ENCODE measurements at places on chromosomes 1 and 21.

GRCh38 chr1:28045777-28046176 lies 42.6 kb downstream of the EYA3 start:
- DNase-seq = no peak

GRCh38 chr1:223478606-223479005 lies 85.4 kb downstream of the CCDC185 start:
- no peak for DNase-seq

GRCh38 chr1:64046891-64047290 lies 156.5 kb upstream of the UBE2U start:
- no peak for DNase-seq

DNA sequence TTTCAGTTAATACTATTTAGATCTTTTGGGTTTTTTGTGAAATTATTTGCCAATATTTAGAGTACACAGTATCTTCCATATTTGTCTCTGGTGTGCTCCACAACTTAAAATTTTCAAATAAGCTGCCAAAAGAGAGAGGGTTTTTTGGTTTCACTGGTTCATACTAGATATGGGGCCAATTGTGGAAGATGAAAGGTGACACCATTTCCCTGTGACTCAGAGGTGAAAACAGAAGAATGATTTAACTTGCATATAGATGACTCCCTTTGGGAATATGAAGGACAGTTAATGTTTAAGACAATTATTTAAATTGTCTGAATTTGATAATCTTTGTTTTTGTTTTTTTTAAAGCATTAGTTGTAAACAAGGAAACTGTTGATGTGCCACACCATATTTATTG lies 37.5 kb downstream of the IVNS1ABP start:
- no peak for DNase-seq

DNA sequence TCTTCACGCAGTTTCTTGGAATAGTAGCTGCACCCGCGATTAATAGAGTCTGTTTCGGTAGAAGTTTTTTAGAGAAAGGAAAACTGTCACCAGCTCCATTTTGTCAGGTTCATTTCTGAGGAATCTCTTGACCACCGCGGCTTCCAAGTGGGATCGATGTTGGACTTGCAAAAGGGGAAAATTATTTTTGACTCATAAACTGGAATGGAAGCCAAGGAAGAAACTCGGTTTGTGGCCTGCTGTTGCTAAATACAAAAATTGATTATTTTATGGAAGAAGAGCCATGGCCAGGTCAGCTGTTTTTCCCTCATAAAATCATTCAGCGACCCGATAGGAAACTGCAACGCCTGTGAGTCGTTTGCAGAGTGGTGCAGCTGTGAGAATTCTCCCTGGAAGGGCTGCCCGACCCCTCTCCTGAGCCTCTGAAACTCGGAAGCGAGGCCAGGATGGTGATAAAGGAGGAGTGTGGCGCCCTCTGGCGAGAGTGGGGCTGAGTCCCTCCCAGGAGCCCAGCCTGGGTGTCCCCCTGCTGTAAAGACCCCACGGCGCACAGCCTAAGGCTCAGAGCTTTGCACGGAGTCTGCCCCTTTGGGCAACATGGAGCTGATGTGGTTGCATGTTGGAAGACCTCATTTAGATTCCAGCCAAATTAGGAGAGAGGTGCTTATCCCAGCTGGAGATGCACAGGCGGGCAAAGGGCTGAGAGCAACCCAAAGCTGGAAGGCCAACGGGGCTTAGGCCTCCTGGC lies 83.6 kb upstream of the SLC25A33 start:
- peak; percentile 65 for DNase-seq

DNA sequence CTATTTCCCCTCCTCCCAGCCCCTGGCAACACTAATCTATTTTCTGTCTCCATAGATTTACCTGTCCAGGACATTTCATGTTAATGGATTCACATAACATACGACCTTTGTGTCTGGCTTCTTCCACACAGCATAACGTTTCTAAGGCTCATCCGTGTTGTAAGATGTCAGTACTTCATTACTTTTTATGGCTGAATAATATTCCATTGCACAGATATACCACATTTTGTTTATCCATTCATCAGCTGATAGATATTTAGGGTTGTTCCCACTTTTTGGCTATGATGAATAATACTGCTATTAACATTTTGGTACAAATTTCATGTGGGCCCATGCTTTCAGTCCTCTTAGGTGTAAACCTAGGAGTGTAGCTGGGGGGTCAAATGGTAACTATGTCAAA lies 38.2 kb downstream of the GLIS1 start:
- no peak for DNase-seq

- DNase-seq = no peak
These were observed 15.7 kb downstream of the ATPAF1 start for GRCh38 chr1:46652321-46653100.

- DNase-seq = no peak
These were observed 21.5 kb downstream of the BCL9 start for GRCh38 chr1:147562819-147563218.

DNA sequence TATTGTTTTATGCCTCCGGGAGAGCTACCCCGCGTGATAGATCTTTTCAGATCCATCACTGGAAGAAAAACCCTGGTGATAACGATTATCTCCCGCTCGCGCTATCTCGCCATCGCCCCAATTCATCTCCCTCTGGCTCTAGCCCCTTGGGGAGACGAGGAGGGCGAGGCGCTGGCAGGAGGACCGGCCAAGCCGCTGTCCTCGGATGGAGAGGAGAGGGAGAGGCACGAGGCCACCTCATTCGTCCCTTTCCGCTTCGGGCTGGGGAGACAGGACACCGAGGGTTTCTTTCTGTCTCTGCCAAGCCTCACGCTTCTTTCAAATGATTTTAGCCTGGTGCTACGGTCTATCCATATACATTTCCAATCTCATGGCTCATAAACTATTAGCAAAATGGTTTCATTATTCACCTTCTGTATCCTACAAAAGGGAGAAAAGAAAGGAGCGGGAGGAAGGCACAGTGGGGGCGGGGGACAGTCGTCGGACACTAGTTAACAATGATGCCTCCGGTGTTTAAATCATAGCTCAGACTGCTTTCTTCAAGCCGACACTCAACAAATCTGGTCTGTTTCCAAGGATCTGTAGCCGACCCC lies 415.0 kb upstream of the ESRRG start:
- DNase-seq = no peak

GRCh38 chr1:29388884-29389283 lies 152.6 kb downstream of the PTPRU start:
- DNase-seq = no peak

- DNase-seq = no peak
These were observed 87.1 kb downstream of the GPR88 start for GRCh38 chr1:100624886-100625610.

DNA sequence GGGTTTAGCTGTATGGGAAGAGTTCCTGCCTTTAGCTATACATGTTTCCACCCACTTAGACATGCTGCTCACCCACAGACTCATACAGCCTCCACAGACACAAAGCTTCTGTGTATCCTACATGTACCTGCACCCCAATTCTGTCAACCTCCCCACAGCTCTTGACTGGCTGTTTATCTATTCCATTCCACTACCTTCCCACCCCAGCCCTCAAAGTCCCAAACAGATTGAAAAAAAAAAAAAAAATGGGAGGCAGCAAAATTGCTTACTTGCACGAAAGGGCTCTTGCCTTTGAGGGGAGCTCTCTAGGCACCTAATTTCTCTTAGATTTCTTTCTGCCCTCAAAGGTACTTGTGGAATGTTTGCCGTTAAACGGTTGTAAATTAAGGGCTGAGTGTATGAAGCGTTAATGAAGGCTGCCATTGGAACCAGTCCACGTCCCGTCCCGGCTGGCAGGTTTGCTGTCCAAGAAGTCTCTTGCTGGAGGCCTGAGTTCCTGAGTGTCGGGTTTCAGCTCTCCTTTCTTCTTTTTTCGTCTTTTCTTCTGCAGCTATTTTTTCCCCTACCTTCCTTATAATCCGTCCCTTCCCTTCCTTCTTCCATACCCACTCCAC lies 43.6 kb downstream of the PBX1 start:
- no peak for DNase-seq

GRCh38 chr21:25054689-25055088 lies 552.6 kb downstream of the MRPL39 start:
- DNase-seq = no peak

GRCh38 chr1:246750752-246751151 lies 26.5 kb downstream of the SCCPDH start:
- DNase-seq = no peak

- no peak for DNase-seq
These were observed 41.9 kb downstream of the CHML start for GRCh38 chr1:241598249-241598648.

GRCh38 chr1:162942916-162943559 lies 82.1 kb upstream of the CCDC190 start:
- DNase-seq = no peak

DNA sequence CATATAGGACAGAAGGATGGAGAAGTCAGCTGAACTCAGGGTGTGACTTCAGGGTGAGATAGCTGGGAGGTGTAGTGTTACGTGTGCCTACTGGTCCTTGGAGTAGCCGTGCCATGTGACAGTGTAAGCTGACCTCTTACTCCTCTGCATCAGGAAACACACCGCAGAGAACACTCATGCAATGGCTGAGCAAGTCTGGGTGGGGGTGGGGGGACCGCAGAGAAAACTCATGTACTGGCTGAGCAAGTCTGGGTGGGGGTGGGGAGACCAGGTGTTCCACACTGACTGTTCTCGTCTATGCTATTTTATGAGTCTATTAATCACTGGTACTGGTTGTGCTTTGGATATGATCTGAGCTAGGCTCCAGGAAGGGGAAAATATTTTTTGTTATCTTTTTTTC lies 233.1 kb downstream of the PAPPA2 start:
- no peak for DNase-seq

GRCh38 chr1:59638231-59638711 lies 176.5 kb upstream of the HOOK1 start:
- DNase-seq = no peak

- DNase-seq = no peak
These were observed 56.3 kb downstream of the WNT9A start for GRCh38 chr1:227891223-227891954.

DNA sequence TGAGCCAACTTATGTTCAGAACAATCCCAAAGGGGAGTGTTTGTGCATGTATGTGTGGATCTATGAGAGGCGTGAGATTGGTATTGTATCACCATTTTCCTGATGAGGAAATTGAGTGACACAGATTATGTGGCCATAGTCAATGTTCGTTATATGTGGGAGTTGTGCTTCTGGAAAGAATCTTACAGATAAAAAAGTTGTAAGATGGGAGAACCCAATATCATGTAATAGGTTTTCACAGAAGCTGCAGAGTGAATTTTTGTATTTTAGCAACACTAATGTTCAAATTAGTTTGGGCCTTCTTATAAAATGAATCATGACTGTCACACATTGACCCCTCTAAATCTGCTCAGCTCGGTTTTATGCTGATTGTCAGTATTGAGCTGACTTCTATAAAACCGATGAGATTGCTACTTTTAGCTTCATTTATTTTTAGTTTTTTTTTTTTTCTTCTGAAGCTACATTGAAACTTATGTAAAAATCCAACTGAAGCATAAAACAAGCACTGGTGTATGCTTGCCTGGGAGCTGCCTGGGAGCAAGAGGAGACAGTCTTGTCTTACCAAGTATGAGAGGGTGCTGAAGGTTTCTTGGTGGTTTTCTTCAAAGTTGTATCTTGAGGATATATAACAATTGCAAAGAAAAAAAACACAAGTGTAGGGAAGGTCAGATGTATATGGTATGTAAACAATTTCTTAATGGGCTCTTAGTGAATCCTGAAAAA lies 4.1 kb downstream of the RWDD3 start:
- no peak for DNase-seq

DNA sequence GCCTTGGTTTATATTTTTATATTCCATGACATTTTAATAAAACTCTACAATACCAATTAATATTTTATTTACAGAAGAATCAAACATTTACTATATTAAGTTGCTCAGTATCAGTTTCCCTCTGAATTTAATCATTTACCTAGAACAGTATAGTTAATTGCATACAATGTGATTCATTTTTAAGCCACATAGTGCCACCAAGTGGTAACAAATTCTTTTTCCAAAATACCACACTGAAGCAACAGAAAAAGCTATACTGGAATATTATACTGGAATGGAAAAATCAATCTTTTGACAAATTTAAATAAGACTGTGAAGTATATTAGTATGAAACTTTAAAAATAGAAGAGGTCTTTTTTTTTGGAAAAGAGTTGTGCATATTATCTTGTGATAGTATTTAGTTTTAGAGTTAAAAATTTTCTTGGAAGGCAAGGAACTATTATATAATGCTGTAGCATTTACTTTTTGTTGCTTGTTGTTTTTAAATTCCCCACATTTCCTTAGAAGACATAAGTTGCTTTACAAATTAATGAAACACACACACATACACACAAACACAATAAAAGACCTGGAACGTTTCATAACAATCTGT lies 57.3 kb downstream of the ZNF644 start:
- DNase-seq = no peak

DNA sequence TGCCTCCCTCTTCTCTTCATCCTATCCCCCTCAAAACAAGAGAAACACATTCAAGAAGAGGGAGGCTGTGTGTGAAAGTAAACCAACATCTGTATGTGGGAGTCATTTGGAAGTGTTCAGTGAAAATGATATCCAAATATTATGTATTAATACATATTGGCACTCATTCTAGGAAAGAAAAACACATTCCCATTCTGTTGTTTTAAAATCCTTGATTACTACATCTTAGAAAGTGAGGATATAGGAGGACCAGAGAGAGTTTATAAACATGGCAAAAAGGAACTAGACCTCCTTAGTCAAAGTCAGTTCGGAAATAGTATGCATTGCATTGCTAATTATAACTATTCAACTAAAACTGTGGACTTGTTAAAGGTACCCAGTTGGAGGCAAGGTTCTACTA lies 786.6 kb downstream of the ADGRL2 start:
- DNase-seq = no peak

DNA sequence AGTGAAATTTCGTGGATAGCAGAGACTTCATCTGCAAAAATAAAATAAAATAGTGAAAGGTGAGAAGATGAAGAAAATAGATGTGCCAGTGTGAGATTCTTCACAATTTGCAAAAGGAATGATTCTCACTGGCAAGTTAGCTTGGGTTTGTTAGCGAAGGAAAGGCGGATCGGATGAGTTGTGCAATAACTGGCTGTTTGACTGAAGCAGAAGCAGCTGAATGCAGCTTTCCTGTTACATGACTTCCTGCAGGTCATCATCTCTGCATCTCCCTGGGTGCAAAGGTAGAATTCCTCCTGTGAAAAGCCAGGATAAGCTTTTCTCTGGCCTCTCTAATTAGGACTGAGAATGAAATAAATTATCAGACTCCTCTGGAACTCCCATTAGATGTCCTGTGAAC lies 263.1 kb upstream of the CHRM3 start:
- no peak for DNase-seq

DNA sequence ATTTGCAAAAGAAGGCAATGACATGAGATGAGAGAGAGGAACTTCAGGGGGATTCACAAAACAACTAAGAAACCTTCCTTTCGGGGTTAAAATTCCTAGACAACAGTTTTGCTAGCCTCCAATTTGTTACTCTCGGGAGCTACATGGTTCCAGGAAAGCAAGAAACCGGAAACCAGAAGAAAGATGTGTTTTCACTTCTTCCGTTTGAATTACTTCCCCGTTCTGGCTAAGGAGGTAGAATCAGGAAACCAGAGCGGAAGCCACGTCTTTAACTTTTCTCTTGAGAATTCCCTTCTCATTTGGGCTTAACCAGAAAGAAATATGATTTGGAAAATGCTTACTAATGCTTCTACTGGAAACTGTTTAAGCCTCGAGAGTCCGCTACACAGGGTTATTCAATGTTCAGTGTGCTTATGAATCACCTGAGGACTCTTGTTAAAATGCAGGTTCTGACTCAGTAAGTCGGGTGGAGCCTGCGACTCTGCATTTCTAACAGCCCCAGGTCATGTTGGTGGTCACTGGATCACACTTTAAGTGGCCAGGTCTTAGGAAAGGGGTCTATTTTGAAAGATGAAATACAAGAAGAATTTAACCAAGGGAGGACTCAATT lies 43.5 kb upstream of the MCOLN3 start:
- no peak for DNase-seq

Data from activated CD4-positive, alpha-beta T cell treated with anti-CD3 and anti-CD28 coated beads, Interleukin-2, amount 50 U/mL, for 4 hours (primary cell).